Uterus (tissue), 4 donors: ENCODE measurements at places on chromosomes 11 and 22. TPM values are rescaled to one million over a fixed set of nuclear protein-coding genes. Genes with fewer than 3 reads are reported as not detected.

Gene TBX1
- total RNA-seq, result 10.2 TPM

Gene DAGLA
- 5.4 TPM for total RNA-seq

- peak overlapping the region; percentile 29 for H3K27ac ChIP-seq
- DNase-seq, result peak; percentile 41
- H3K4me1 ChIP-seq, result no peaks in the 10 kb centered on the region
- no peaks in the 10 kb centered on the region for H3K27me3 ChIP-seq
These were observed 3.7 kb downstream of the FAM180B start for GRCh38 chr11:47589977-47590861.

- DNase-seq, result peak; percentile 72
- H3K4me3 ChIP-seq, result peak within 1 kb of the TSS; percentile 40
- H3K4me1 ChIP-seq, result no peaks in the 10 kb centered on the region
- H3K27ac ChIP-seq, result peak within 1 kb of the TSS; percentile 93
These were observed at the start of gene TLCD5 for GRCh38 chr11:120324932-120325810. Gene TLCD5, plus strand, starts transcription at chr11:120325299. Its CDS starts 2,143 bp downstream, at chr11:120327442.

GRCh38 chr22:23709107-23709506 is 18.3 kb downstream of the RGL4 start:
- no peak overlapping the region for H3K27ac ChIP-seq
- DNase-seq, result no peak

- H3K27me3 ChIP-seq, result no peaks in the 10 kb centered on the region
- no peaks in the 10 kb centered on the region for H3K36me3 ChIP-seq
- peak; percentile 13 for DNase-seq
These were observed 19.2 kb upstream of the PPARA start for GRCh38 chr22:46131151-46131587.

GRCh38 chr11:130202009-130202817 is 42.6 kb downstream of the ST14 start:
- H3K27me3 ChIP-seq, result no peaks in the 10 kb centered on the region
- H3K27ac ChIP-seq, result no peak overlapping the region
- H3K4me3 ChIP-seq, result no peak overlapping the region
- no peaks in the 10 kb centered on the region for H3K36me3 ChIP-seq
- no peak for DNase-seq

Gene PANX3
- not detected for total RNA-seq

Gene SSH3
- total RNA-seq, result 21.2 TPM

Gene C22orf31
- total RNA-seq, result not detected

- H3K4me3 ChIP-seq, result no peak overlapping the region
- no peak overlapping the region for H3K27ac ChIP-seq
- no peaks in the 10 kb centered on the region for H3K27me3 ChIP-seq
- DNase-seq, result no peak
- no peaks in the 10 kb centered on the region for H3K4me1 ChIP-seq
- no peaks in the 10 kb centered on the region for H3K36me3 ChIP-seq
These were observed 61.3 kb downstream of the DENND5A start for GRCh38 chr11:9203691-9204311.

- no peak overlapping the region for H3K27ac ChIP-seq
- no peaks in the 10 kb centered on the region for H3K36me3 ChIP-seq
- no peaks in the 10 kb centered on the region for H3K4me1 ChIP-seq
- no peak overlapping the region for H3K4me3 ChIP-seq
- DNase-seq, result no peak
These were observed 266.1 kb downstream of the RAB38 start for GRCh38 chr11:87909178-87909577.

Gene CST6
- total RNA-seq, result not detected

DNA sequence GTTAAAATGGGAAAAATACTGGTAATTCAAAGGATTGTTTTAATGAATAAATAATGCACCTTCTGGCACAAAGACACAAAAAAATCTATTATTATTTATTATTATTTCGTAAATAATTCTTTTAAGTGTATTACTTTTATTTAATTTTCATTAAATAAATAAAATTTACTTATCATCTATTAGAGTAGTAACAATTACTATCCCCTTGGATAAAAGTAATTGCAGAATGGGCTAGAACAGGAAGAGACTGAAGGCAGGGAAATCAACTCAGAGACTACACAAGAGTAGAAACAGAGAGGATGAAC is 23.0 kb downstream of the OR8B12 start:
- H3K36me3 ChIP-seq, result no peaks in the 10 kb centered on the region
- DNase-seq, result no peak
- H3K4me3 ChIP-seq, result no peak overlapping the region
- no peaks in the 10 kb centered on the region for H3K27me3 ChIP-seq

DNA sequence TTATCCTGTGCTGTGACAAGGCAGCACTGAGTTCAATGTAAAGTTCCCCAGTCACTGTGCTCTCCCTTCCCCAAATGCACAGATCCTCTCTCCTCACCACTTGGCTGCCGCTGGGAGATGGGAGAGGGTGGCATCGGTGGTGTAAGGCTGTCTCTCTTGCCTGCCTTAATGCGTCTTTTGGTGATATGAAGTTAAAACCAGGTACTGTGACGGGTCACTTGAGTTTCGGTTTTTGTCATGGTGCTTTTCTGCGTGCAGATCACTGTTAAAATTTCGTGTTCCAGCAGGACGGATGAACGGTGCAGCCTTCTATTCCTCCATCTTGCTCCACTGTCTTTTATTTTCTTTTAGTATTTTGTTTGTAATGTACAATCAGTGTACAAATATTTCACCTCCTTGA is 18.6 kb downstream of the GLB1L2 start:
- H3K4me3 ChIP-seq, result no peak overlapping the region
- DNase-seq, result no peak
- no peaks in the 10 kb centered on the region for H3K4me1 ChIP-seq
- no peaks in the 10 kb centered on the region for H3K27me3 ChIP-seq

DNA sequence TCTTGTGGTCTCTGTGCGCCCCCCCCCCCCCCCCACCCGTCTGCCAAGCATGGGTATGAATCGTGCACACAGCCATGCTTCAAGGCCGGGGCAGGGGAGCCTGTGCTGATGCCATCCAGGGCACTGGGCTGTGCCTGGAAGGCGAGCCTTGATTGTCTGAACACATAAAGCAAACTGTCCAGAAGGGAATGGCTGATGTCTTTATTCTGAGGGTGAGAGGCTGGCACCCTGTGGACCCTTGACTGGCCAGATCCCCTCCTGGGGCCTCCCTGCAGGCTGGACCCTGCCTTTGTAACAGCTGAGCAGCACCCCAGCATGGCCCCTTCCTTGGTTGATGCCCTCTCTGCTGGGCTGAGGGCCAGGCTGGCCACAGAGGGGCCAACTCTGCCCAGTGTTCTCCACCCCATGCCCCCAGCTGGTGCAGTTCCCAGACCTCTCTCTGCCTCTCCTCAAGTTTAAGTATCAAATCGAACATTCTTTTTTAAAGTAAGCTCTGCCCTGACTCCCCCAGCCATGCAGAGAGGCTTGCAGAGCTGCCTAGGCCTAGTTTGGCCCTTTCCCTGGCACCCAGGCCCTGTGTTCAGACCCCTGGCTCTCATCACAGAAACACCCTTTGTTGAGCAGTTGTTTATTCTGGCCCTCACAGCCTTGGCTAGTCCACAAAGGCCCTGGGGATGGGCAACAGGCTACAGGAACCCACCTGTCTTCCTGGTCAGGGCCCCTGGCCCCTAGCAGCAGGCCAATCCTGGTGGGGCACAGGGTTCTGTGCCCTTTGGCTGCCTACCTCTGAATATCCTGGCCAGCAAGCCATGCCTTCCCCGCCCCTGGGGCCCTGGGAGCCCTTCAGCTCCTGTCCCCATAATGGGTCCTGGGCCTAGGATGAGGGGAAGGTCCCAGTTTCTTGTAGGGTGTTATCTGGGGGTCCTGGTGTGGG is 3.9 kb upstream of the RANBP1 start:
- H3K36me3 ChIP-seq, result no peaks in the 10 kb centered on the region
- H3K4me1 ChIP-seq, result peaks cover 4% of the 10 kb centered on the region
- H3K4me3 ChIP-seq, result no peak overlapping the region
- no peaks in the 10 kb centered on the region for H3K27me3 ChIP-seq

- H3K4me3 ChIP-seq, result no peak overlapping the region
- no peak for DNase-seq
- no peaks in the 10 kb centered on the region for H3K36me3 ChIP-seq
- H3K27me3 ChIP-seq, result no peaks in the 10 kb centered on the region
- H3K27ac ChIP-seq, result no peak overlapping the region
- no peaks in the 10 kb centered on the region for H3K4me1 ChIP-seq
These were observed 56.9 kb upstream of the ARFGAP3 start for GRCh38 chr22:42913874-42914510.

DNA sequence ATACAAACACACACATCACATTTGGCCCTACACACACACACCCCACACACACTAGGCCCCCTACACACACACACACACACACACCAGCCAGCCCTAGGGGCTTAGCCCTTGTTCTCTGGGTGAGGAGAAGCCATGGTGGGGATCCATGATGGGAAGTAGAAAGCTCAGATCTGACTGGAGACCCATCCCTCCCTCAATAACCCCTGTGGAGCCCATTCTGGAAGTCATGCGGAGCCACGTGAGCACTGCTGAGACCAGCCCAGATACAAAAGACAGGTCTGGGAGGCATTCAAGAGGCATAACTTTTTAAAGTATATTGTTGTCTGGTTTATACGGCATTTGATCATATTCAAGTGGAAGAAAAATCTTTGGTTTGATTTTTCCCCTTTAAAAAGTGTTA is 448.5 kb downstream of the SOX6 start:
- H3K4me3 ChIP-seq, result no peak overlapping the region
- no peaks in the 10 kb centered on the region for H3K27me3 ChIP-seq
- no peak overlapping the region for H3K27ac ChIP-seq
- no peaks in the 10 kb centered on the region for H3K36me3 ChIP-seq
- no peaks in the 10 kb centered on the region for H3K4me1 ChIP-seq

- H3K27ac ChIP-seq, result peak overlapping the region; percentile 63
- no peaks in the 10 kb centered on the region for H3K27me3 ChIP-seq
- no peaks in the 10 kb centered on the region for H3K36me3 ChIP-seq
These were observed 7.0 kb downstream of the FXYD2 start for GRCh38 chr11:117817368-117818040.

DNA sequence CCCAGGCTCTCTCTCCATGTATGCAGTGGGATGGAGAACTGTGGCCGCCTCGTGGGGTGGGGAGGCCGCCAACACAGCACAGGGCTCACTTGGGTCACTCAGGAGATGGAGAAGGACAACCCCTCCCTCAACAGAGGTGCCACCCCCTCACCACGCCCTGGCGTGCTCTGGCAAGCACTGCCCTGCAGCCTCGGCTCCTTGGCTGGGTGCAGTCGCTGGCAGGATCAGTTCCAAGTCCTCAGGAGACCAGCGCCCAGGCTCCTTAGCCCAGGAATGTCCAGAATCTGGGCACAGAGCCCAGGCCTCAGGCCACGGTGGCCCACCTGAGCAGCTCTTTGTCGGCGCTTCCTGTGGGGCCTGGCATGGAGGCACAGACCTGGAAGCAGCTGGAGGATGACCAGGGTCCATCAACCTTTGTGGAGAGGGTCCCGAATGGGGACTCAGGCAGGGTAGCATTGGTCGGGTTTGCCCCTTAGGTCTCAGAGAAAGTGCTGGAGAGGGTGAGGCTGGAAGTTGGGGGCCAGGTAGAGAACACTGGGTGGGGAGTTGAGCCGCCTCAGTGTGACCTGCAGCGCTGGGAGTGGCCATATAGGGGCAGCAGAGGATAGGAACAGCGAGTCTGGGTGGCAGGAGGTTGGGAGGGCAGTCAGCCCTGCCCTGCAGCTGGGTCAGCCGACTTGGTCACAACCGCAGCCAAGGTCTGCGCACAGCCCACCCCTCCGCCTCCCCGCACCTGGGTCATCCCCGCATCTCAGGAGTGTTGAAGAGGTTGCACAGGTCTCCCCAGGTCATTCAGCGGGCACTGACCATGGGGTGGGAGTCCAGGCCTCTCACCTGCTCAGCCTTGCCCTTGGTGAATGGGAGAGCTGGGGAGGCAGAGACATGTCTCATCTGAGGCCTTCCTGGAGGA is 8.2 kb downstream of the SUSD2 start:
- peak; percentile 75 for DNase-seq
- H3K36me3 ChIP-seq, result no peaks in the 10 kb centered on the region
- no peaks in the 10 kb centered on the region for H3K4me1 ChIP-seq

DNA sequence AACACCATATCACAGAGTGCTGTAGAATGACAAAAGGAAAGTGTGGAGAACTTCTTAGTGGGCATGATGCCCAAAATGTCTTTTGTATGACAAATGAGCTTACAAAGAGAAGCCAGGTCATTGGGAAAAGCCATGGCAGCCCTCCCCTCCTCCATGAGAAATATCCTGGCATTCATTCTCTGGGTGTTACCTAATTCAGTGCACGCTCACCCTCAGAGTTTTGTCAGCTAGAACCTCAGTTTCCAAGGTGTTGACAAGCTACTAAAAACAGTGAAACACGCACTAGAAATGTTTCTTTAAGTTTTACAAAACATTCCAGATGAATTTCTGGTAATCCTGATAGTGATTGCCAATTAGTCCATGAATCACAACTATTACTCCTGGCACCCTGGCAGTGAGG is 105.4 kb upstream of the FSHB start:
- no peak overlapping the region for H3K4me3 ChIP-seq
- no peak for DNase-seq
- no peaks in the 10 kb centered on the region for H3K27me3 ChIP-seq
- no peaks in the 10 kb centered on the region for H3K36me3 ChIP-seq
- no peak overlapping the region for H3K27ac ChIP-seq
- H3K4me1 ChIP-seq, result no peaks in the 10 kb centered on the region

Gene MRPL16
- total RNA-seq, result 40.1 TPM
